ENCODE measurements at places on chromosomes 3 and 15.

- no peak for DNase-seq
Measured at GRCh38 chr3:100072326-100073048, 41.8 kb downstream of the FILIP1L start.

DNA sequence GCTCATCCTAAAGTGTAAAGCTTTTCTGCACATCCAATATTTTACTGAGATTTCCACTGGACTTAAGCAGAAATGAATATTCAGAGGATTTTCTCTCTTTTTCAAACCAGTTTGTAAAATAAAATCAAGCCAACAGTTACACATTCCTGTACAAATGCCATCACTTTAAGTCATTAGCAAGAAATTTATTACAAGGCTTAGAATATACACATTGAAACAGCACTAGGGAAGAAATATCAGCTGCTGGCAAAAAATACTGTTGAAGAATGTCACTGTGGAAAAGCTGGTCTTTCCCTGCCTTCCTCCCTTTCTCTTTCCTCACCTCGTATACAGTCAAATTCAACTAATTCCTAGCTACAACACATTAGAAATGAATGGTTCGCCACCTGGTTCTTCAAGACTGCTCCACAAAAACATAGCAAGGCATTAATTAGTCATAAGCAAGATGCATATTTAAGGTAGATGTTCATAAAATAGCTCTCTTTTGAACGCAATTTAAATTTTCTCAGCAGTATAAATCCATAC, 21.3 kb downstream of the PLOD2 start:
- DNase-seq, result no peak

GRCh38 chr3:163773136-163773535, 1305.2 kb downstream of the SI start:
- DNase-seq, result no peak

DNA sequence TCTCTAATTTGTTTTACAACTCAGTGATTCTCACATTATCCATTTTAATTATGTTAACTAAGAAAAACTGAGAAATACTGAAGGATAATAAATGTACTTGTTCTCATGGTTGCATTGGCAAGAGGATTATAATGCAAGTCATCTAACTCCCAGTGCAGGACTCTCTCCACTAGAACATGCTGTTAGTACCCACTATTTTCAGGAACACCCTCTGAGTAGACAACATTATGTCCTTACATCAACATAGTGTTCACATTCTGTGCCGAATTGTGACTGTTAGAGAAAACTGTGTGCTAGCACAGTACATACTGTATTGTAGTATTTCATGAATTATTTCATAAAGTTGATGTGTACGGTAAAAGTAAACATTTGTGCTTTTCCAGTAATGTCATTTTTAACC, 80.1 kb downstream of the LEKR1 start:
- no peak for DNase-seq

- DNase-seq, result no peak
Measured at GRCh38 chr15:66682865-66683264, 19.2 kb upstream of the SMAD6 start.

DNA sequence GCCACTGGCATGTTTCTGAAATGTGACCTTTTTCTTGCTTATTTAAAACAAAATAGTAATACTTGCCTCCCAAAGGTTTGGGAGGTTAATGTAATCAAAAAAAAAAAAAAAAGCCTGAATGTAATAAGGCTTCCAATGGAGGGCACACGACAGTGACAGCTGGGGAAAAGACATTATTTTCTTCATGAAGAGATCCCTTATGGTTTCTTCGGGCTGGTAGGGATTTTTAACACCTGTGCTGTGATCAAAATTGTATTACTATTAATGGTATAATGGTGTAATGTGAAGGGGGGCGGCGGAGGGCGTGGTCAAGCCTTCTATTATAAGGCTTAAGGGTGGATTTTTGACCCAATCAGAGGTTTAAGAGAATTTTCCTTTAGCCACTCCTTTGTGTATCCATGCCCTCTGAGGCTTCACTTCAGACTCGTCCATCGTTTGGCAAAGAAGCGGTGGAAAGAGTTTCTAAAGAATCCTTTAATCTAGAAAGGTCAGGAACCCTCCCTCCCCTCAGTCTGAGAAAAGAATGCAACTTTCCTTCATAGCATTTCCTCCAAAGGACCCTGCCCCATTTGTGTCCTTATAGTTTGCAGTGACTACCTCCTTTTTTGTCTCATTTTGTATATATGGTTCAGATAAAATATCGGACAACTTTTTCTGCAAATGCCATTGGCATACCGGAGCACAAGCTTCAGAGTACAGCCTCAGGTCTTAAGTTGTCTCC, 89.5 kb upstream of the CHD2 start:
- DNase-seq, result peak; percentile 42

DNA sequence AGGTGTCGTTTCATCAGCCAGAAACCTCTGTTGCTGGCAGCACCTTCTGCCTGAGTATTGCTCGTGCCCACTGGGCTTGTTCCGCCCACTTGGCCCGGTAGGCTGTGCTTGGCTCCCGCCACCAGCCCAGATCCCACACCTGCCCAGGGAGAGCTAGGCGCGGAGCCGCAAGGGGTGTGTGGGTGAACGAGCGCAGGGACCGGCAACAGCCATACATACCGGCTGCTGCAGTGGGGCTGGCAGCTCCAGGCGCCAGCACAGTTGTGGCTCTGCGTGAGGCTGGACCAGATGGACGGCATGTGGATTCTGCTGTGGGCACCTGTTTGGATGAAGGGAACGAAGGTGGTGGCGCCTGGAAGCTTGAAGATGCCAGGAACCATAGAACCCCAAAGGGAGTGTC, 331.5 kb upstream of the MCTP2 start:
- DNase-seq, result no peak

GRCh38 chr3:189720736-189721417, 89.7 kb downstream of the TP63 start:
- DNase-seq, result no peak

- DNase-seq, result peak; percentile 57
Measured at GRCh38 chr3:130093741-130094391, 12.2 kb downstream of the ALG1L2 start.

DNA sequence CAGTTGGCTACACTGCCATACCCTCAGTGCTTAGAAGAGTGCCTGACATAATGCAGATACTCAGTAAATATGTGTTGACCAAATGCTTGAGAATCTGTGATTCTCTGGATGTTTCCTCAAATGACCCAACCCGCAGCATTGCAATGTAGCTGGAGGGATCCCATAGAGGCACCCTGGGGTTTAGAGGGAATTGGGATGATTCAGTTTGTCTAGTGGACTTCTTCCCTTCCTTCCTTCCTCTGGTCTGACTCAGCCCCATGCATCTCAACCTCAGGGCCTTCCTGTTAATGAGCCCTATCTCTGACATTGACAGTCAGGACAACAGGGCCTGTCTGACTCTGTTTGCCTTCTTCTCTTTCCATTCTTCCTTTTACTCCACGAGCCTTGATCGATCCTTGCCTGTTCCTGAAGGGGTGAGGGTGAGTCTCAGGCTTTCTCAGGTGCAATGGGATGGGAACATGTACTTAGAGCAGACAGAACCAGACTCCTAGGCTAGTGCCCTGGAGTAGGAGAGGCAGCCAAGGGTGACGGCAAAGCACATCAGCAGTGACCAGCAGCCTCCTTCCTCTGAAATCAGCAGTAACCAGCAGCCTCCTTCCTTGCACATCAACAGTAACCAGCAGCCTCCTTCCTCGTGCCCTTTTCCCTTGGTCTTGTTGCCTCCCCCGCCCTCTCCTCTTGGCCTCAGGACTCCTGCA, 78.2 kb downstream of the DGKG start:
- no peak for DNase-seq

- DNase-seq, result no peak
Measured at GRCh38 chr15:85496551-85497171, 116.3 kb downstream of the AKAP13 start.

DNA sequence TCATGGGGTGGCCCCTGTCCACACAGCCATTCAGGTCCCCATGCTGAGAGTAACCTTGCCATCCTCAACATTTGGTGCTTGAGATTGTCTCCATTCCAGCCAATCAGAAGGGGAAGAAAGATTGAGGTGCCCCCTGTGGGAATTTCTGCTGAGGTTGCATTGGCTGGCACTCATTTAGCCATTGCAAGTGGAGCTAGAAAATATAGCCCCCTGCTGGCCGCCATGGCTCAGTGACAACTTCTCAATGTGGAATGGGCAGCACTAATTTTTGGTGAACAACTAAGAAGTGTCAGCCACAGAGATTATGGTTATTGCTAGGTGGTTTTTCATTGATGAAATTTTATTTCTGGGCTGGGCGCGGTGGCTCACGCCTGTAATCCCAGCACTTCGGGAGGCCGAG, 22.0 kb downstream of the COL6A6 start:
- DNase-seq, result peak; percentile 63

DNA sequence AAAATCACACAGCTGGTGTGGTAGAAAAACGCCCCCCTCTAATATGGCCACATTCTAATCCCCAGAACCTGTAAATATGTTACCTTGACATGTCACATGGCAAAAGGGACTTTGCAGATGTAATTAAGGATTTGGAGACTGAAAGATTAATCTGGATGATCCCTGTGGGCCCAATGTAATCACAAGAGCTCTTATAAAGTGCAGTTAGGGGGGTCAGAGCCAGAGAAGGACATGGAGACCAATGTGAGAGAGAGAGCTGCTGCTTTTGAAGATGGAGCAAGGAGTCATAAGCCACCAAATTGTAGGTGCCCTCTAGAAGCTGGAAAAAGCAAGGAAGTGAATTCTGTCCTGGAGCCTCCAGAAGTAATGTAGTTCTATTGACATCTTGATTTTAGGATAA, 152.6 kb downstream of the PEX5L start:
- no peak for DNase-seq

DNA sequence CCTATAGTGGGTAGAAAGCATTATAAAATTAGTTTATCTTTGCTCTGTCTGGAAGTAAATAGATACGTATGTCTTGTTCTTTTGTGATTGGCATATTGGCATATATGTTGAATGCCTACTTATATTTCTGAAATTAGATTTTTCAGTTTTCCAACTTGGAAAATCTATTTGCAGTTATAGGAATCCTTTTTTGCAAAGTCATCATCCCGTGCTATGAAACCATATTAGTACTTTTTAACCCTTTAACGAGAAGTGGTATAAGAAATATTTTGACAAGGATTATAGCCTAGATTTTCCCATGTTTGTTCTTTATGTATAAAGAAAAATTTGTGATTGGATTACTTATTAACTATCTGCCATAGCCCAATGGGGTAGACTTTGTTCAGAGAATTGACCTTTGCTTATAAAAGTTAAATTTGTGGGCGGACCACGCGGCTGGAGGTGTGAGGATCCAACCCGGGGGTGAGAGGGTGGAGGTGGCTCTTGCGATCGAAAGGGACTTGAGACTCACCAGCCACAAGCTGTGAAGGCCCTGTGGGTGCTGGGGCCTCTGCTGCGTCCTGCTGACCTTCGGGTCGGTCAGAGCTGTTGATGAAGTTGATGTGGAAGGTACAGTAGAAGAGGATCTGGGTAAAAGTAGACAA, 5.9 kb downstream of the LRRC28 start:
- no peak for DNase-seq

DNA sequence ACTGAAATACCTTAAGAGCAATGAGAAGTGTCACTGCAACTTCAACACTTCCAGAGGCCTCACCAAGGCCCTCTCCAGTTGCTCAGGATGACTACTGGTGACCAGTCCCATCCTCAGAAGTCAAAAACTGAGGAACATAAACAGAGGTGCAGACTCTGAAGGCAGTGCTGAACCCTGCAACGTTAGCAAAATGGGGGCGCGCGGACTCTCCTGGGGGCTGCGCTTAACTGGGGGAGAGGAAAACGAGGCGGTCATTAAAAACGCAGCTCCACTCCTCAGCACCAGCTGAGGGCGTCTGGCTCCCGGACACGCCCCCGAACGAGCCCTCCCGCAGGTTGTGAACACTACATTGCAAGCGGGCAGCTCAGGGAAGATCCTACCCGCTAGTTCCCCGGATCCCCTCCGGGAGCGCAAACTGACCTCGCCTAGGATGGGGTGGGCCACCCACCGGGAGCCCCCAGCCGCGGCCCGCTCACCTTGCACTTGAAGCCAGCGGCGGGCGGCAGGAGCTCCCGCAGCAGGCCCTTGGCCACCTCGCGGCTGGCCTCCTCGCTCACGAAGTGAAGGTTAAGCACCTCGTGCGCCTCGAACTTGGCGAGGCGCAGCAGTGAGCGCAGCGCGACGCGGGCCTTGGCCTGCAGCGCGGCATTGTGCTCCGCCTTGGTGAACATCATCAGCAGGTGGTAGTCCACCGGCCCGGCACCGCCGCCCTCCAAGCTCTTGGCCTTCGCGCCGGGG, 711 bp downstream of the XXYLT1 start:
- peak; percentile 81 for DNase-seq

GRCh38 chr3:50358355-50358910, 888 bp downstream of the TMEM115 start:
- no peak for DNase-seq

- DNase-seq, result no peak
Measured at GRCh38 chr15:45747426-45747825, 112.6 kb downstream of the SQOR start.

DNA sequence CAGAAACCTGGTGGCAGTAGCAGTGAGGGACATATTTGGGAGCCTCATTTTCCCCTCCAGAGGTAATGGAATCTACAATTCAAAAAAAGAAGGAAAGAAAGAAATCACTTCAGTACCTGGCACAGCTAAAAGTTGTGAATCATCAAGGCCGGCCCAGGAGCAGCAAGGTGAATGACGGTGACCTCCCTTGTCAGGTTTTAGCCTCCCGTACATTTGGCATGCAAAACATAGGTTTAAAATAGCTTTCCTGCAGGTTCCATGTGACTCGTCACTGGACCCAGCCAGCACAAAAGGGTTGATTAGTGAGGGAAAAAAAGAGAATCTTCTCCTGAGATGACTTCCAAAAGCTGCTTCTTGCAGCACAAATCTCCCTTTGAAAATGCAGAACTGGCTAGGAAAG, 394.2 kb downstream of the LSAMP start:
- DNase-seq, result no peak

DNA sequence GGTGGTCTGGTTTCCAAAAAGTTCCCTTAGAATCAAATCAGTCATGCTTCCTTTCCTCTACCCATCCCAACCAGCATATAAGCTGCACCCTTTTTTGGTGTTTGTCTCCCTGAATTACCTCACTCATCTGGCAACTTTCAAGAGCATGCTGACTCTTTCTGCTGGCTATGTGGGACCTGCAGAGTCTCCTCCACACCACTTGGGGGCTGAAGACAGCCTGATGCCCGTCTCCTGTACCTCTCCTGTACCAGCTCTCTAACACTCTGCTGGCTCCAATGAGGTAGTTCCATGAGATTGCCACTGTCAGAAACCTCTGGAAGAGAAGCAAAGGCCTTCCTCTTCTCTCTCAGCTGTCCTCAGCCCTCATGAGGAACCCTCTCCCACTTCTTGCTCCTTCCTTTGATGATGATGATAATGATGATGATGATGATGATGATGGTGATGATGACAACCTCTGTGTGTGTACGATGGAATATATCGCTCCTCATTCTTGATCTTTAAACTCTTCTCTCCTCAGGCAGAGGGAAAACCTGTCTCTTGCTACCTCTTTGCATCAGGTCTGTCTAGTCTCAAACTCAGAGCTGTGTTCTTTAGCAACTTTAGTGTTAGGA, 257.5 kb downstream of the ZNF621 start:
- DNase-seq, result peak; percentile 30

All from H7 (cell line).